ENCODE measurements at places on chromosomes 1 and 21.

- no peak for DNase-seq
- H3K4me1 ChIP-seq, result peaks cover 3% of the 10 kb centered on the region
- no peaks in the 10 kb centered on the region for H3K36me3 ChIP-seq
Observed at GRCh38 chr1:154791292-154792166, 78.6 kb downstream of the KCNN3 start.

DNA sequence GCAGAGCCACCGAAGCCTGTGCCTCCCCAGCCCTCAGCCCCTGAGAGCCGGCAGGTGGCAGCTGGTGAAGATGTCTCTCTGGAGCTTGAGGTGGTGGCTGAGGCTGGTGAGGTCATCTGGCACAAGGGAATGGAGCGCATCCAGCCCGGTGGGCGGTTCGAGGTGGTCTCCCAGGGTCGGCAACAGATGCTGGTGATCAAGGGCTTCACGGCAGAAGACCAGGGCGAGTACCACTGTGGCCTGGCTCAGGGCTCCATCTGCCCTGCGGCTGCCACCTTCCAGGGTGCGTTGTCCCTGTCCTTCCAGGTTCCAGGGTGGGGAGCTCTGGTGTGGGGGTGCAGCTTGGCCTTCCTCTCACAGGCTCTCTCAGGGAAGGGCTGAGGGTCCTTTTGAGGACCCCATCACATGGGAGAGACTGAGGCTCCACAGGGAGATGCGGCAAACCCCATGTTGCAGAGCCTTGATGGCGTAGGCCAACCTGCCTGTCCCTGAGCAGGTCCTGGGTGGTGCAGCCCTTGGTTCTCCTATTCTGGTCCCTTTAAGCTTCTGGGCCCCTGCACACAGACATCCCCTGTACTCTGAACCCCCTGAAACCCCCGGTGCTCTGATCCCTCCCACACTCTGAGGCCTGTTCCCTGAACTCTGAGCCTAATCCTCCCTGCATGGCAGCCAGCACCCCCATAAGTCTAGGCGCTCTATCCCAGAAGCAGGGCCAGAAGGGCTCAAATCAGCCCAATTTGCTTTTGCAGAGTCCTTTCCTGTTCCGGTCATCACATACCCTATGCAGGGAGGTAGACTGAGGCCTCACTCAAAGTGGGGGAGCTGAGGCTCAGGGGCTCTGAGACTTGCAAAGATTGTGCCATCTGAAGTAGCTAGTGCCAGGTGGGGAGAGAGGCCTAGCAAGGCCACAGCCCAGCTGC is 88.5 kb downstream of the TRIM11 start:
- H3K27ac ChIP-seq, result no peak overlapping the region
- H3K27me3 ChIP-seq, result no peaks in the 10 kb centered on the region
- H3K4me3 ChIP-seq, result no peak overlapping the region
- no peaks in the 10 kb centered on the region for H3K4me1 ChIP-seq

DNA sequence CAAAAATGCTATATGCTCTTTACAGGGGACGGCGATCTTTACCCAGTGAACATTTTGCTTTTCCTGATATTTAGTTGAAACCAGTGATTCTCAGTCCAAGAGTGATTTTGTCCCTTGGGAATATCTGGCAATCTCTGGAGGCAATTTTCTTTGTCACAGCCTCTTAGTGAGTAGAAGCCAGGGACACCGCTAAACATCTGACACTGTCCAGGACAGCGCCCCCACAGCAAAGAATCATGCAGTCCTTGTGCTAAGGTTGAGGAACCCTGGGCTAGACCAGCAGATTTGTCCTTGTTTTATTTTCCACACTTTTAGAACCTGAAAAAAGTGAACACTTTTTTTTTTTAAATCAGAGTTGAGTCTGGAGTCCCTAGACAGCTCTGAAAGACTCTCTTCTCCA is 13.1 kb downstream of the EVA1C start:
- no peaks in the 10 kb centered on the region for H3K27me3 ChIP-seq
- H3K4me1 ChIP-seq, result peaks cover 3% of the 10 kb centered on the region
- H3K36me3 ChIP-seq, result no peaks in the 10 kb centered on the region
- no peak overlapping the region for H3K4me3 ChIP-seq

DNA sequence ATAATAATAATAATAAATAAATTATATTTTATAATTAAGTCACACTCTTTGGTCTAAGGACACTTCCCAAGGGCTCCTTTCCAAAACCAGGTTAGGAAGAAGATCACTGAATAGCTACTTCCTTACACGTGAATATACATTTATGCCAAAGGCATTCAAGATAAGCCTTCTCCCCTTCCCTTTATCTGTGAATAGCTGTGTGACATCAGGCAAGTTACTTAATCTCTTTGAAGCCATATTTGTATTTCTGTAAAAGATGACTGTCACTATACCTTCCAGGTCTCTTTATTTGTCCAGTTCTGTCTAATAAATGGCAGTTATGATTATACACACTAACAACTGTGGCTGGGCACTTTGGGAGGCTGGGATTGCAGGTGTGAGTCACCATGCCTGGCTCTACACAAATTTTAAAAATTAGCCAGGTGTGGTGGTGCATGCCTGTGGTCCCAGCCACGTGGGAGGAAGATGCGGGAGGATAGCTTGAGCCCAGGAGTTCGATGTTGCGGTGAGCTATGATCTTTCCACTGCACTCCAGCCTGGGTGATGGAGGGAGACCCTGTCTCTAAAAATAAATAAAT is 5.5 kb upstream of the RNF11 start:
- H3K4me3 ChIP-seq, result no peak overlapping the region
- no peak overlapping the region for H3K27ac ChIP-seq
- H3K27me3 ChIP-seq, result no peaks in the 10 kb centered on the region
- DNase-seq, result no peak
- H3K36me3 ChIP-seq, result no peaks in the 10 kb centered on the region
- no peaks in the 10 kb centered on the region for H3K4me1 ChIP-seq

DNA sequence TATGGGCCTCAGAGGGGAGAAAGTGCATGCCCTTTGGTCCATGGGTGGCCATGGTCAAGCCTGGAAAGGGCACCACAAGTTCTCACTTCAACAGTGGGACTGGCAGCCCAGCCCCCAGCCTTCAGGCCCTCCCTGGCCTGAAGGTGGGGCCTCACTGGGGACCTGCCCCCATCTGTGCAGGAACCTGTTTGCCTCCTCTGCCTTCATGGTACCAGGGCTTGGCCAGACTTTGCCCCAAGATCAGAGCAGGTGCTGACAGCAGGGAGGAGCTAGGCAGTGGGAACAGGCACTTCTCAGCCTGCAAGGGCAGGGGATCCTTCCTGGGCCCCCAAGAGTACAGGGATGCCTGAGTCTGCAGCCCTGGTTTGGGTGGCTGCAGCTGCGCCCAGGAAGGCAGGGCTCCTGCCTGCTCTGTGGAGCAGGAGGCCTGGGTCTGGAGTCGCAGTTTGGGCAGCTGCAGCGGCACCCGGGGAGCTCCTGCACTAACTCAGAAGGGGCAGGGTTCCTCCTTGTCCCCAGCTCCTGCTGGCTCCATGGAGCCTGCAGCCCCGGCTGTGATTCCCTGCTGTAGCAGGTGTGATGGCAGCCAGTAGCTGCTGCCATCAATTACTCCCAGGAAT is 460.1 kb upstream of the NCAM2 start:
- DNase-seq, result no peak
- no peaks in the 10 kb centered on the region for H3K4me1 ChIP-seq
- H3K4me3 ChIP-seq, result no peak overlapping the region
- H3K27ac ChIP-seq, result no peak overlapping the region
- H3K27me3 ChIP-seq, result no peaks in the 10 kb centered on the region

DNA sequence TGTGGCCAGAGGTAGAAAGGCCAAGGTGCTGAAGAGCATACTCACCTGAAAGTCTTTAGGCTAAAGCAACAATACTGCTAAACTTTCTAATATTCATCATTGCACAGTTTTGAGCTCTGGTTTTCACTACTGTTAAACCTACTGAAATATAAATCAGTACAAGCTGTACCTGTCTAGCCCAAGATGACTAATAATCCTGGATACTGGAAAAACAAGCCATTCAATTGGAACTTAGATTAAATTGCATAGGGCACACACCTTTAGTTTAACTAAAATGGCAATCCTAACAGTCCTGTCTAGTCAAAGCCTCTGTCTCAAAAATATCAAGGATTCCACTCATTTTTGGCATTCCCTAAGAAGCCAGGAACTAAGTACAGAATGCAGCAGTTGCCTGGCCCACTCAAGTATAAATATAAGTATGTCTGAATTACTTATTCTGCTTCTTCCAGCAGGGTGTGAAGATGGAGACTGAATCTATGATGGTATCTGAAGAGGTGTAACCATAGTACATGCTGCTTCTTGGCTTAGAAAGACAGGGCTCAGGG is 3.1 kb downstream of the CHML start:
- H3K36me3 ChIP-seq, result peaks cover 21% of the 10 kb centered on the region
- peaks cover 5% of the 10 kb centered on the region for H3K4me1 ChIP-seq
- no peak for DNase-seq
- no peak overlapping the region for H3K27ac ChIP-seq

- no peak overlapping the region for H3K27ac ChIP-seq
- H3K4me3 ChIP-seq, result no peak overlapping the region
- no peaks in the 10 kb centered on the region for H3K36me3 ChIP-seq
- peaks cover 6% of the 10 kb centered on the region for H3K4me1 ChIP-seq
- DNase-seq, result no peak
Observed at GRCh38 chr1:81069856-81070255, 730.9 kb upstream of the ADGRL2 start.

- DNase-seq, result no peak
- H3K4me1 ChIP-seq, result no peaks in the 10 kb centered on the region
- H3K4me3 ChIP-seq, result no peak overlapping the region
Observed at GRCh38 chr1:58896246-58897183, 112.7 kb upstream of the JUN start.

DNA sequence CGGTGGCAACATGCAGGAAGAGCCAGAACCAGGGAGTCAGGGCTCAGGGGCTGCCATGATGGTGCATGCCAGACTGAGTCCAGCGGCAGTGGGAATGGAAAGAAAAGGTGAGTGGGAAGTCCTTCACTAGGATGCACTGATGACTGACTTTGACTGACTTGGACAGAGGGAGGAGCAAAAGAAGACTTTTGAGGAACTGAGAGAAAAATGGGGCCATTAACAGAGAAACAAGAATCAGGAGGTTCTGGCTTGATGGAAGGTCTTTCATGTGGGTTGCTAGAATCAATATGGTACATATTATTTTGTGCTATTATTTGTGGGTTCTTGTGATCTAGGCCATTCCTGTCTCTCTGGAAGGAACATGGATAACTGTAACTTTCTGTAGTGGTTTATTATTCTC is 454.6 kb upstream of the PROX1 start:
- H3K27ac ChIP-seq, result no peak overlapping the region
- no peaks in the 10 kb centered on the region for H3K27me3 ChIP-seq
- DNase-seq, result no peak
- no peaks in the 10 kb centered on the region for H3K4me1 ChIP-seq

- DNase-seq, result no peak
- H3K4me3 ChIP-seq, result no peak overlapping the region
- H3K27ac ChIP-seq, result no peak overlapping the region
- H3K4me1 ChIP-seq, result no peaks in the 10 kb centered on the region
- H3K27me3 ChIP-seq, result no peaks in the 10 kb centered on the region
Observed at GRCh38 chr1:244952280-244952933, 88.1 kb upstream of the HNRNPU start.

DNA sequence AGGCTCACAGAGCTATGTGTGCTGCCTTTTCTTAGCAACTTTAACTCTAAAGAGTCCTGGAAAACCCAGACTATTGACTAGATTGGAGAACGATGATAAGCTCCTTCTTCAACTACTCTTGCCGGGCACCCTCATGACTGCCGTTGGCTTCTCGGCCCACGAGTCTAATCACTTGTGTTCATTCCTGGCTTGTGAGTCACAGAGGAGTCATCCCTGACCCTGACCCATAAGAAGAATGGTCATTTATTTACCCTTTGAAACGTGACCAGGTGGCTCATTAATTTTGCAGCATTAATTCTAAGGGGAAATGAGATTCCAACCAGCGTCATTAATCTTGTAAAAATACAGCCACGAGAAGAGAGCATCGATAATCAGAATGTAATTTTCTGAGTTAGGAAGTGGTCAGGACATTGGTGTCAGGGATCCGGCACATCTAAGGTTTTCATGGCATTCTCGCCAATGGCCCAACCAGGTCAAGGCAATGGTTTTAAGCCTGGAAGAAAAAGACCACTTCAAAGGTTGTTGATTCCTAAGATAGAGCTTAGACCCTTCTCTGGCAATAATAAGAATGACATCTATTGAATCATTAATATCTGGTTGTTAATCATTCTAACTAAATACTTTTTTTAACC is 183.6 kb upstream of the RUNX1 start:
- no peak overlapping the region for H3K4me3 ChIP-seq
- no peaks in the 10 kb centered on the region for H3K27me3 ChIP-seq
- H3K36me3 ChIP-seq, result no peaks in the 10 kb centered on the region
- DNase-seq, result no peak
- peaks cover 2% of the 10 kb centered on the region for H3K4me1 ChIP-seq

- H3K36me3 ChIP-seq, result no peaks in the 10 kb centered on the region
- no peaks in the 10 kb centered on the region for H3K27me3 ChIP-seq
- H3K27ac ChIP-seq, result no peak overlapping the region
- peaks cover under 1% of the 10 kb centered on the region for H3K4me1 ChIP-seq
- no peak overlapping the region for H3K4me3 ChIP-seq
Observed at GRCh38 chr1:9766759-9767442, 56.9 kb downstream of the CLSTN1 start.

- H3K4me1 ChIP-seq, result peaks cover 14% of the 10 kb centered on the region
- no peak for DNase-seq
- H3K36me3 ChIP-seq, result no peaks in the 10 kb centered on the region
- H3K27ac ChIP-seq, result no peak overlapping the region
- no peaks in the 10 kb centered on the region for H3K27me3 ChIP-seq
Observed at GRCh38 chr1:164733070-164733469, 174.1 kb downstream of the PBX1 start.

- H3K36me3 ChIP-seq, result no peaks in the 10 kb centered on the region
- DNase-seq, result no peak
- no peaks in the 10 kb centered on the region for H3K27me3 ChIP-seq
- no peak overlapping the region for H3K27ac ChIP-seq
Observed at GRCh38 chr1:25185409-25186160, 46.7 kb downstream of the SYF2 start.

GRCh38 chr1:84862810-84863251 is 30.2 kb downstream of the LPAR3 start:
- no peak overlapping the region for H3K27ac ChIP-seq
- no peaks in the 10 kb centered on the region for H3K36me3 ChIP-seq
- no peak overlapping the region for H3K4me3 ChIP-seq
- no peaks in the 10 kb centered on the region for H3K4me1 ChIP-seq
- no peak for DNase-seq

DNA sequence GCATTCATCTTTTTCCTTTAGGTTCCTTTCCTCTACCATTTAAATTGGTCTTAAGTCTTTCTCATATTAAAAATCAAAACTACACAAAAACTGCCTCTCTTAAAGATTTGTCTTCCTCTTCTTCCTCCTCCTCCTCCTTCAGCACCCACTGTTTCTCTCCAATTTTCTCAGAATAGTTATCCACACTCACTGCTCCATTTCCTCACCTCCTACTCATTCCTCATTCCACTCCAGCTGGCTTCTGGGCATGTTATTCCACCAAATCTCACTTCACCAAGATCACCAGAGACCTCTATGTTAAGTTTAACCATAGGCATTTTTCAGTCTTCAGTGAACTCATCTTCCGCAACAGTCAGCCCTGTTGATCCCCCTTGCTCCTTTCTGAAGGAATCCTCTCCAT is 173.7 kb downstream of the SLC35F3 start:
- H3K4me3 ChIP-seq, result no peak overlapping the region
- no peaks in the 10 kb centered on the region for H3K36me3 ChIP-seq
- DNase-seq, result no peak
- H3K27ac ChIP-seq, result no peak overlapping the region
- H3K27me3 ChIP-seq, result no peaks in the 10 kb centered on the region

All from H1 (cell line).